ENCODE measurements at places on chromosomes 6 and 20.
A peak's percentile ranks its signal among the peaks of the same experiment; 100 is the strongest.

GRCh38 chr6:147825848-147826247 lies 317.4 kb downstream of the SAMD5 start:
- DNase-seq, result no peak

DNA sequence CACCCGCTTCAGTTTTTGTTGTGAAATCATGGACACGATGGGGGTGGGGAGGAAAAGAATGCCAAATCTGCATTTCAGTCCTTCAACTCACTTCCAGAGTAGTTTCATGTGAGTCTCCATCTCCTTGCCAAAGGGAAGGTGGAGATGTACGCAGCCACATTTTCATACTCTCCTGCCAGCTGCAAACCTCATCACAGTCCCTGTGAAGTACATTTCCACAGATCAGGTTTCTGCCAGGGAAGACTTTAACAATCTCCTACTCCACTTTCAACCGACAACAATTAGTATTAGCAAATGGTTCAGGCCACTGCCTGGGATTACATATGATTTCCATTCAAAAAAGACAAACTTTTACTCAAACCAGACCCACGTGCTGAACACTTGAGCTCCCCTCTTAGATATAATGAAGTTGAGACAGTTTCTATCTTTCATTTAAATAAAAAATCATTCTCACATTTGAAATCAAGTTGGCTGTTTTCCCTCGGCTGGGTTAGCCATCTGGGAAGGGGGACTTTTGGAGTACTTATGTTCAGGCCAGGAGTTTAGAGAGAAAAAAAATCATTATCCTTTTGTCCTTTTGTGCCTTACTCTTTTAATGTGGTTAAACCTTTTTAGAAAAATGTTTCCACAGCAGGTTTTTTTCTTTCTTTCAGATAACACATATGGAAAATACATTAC lies 51.0 kb upstream of the CEP162 start:
- no peak for DNase-seq

GRCh38 chr6:68967549-68968300 lies 332.6 kb downstream of the ADGRB3 start:
- DNase-seq, result peak; percentile 25

DNA sequence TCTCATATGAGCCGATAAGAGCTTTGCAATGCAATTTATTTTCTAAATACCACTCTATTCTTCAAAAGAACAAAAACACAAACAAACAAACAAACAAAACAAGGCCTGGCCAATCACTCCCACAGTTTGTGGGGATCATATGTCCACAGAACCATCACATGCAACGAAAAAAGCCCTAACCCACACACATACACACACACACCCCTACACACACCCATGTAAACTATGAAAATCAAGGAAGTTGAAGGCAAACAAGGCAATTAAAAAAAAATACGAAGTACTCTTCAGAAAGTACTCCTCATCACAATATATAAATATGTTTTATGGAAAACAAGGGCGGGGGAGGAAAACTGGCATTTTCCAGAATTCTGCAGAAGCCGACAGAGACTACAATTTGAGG lies 66.2 kb upstream of the PTGIS start:
- DNase-seq, result no peak

DNA sequence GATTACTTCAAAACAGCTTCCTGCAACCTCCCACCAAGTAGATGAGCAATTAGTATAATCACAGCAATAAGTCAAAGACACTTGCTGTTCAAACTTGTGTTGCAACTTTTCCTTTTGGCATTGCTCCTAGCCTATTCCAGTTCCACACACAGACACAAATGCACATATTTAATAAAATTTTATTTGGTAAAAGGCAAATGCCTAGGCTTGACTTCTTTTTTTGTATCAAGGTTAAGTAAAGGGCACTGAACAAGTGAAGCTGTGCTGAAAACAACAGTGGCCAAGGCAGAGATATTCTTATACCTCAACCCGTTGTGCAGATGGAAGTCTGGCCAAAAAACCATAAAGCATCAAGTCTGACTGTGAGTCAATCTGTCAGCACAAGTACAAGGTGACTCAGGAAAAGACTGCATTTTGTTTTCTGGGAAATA lies 708.4 kb upstream of the CITED2 start:
- DNase-seq, result peak; percentile 86

DNA sequence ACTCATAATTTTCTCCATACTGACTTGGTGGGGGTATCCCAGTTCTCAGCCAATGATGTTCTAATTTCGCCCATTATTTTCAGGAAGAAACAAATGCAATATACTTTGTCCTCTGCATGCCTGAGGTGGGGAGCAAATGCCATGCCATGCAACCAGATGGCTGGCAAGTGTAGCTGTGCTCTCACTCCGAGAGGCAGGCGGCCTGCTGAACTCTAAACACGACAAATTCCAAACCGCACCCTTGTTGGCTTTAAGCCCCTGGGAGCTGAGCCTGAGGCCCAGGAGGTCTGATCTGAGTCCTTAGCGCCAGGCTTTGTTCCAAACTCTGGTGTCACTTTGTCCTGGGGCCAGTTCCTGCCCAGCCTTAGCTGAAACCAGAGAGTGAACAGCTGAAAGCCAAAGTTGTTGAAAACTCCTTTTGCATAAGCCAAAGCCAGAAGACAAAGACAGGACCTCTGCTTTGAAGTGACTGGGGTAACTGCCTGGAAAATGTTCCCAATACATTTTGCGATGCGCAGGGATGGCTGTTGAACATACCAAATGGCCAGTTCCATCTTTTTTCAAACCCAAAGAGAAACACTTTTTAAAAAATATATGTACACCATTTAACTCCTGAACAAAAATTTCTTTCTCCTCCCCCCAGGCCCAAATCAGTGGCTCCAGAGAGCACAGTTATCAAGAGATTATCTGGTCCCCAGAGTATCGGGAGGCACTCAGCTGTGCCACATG lies 46.2 kb downstream of the TTI1 start:
- DNase-seq, result peak; percentile 19

GRCh38 chr6:130716466-130716865 lies 110.7 kb upstream of the SMLR1 start:
- DNase-seq, result no peak

- no peak for DNase-seq
Observed at GRCh38 chr6:159677506-159678165, 15.4 kb downstream of the SOD2 start.

DNA sequence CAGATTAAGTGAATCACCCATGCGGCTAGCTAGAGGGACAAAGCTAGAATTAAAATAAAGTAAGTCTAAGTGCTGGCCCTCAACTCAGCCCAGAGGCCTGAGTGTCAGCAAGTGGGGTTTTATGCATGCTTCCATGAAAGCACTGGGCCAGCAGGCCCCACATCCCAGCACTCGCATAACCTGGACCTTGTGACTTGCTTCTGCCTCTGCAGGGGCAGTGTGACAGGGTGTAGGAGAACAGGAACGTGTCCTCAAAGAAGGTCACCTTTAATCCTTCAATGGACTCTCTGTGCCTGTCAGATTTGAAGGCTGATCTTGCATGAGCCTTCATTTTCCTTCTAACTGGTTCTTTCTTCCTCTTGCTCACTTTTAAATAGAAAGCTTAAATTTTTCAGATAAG lies 183.4 kb downstream of the ALDH8A1 start:
- DNase-seq, result no peak

DNA sequence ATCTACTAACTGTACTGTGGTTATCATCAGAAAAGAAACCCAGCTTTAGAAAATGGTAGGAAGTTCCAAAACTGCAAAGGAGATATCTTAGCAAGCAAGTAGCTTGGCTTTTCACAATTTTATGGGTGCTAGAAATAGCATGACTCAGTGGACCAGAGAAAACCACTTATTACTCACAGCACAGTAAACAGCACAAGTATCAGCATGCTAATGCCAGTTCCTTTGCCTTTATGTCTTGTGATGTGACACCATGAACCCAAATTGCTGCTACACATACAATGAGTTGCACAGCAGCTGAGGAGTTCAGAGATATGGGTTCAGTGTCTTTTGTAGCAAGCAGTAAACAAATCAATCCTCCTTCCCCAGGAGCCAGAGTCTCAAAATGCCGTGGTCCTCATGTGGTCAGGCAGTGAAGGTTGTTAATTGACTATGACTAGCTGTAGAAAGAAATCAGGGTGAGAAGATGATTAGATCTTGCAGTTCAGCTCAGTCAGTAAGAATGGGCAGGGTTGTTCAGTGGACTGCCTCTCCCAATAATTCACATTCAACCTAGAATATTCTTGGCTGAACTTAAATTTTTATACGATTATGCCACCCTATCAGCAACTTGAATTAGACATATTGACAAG lies 73.3 kb downstream of the OPRM1 start:
- DNase-seq, result peak; percentile 33

GRCh38 chr20:35302421-35303335 lies 10.5 kb upstream of the FAM83C start:
- peak; percentile 53 for DNase-seq

- DNase-seq, result no peak
Observed at GRCh38 chr6:128032042-128032441, 131.2 kb upstream of the THEMIS start.

DNA sequence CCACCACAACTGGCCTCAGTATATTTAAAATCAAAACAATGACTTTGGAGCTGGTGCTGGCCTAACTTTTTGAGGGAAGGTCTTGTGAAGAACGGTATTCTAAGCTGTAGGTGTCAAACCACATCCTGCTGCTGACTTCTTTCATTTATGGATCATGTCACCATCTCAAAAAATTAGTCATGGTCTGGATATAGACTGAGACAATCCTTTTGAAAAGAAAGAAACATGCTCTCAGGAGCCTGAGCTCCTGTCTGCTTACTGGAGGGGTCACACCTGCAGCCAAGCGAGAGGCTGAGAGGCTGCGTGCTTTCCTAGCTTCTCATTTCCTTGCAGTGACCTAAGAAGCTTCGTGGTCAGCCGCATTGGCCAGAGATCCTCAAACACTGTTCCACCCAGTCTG lies 55.2 kb downstream of the TIAM2 start:
- peak; percentile 86 for DNase-seq

DNA sequence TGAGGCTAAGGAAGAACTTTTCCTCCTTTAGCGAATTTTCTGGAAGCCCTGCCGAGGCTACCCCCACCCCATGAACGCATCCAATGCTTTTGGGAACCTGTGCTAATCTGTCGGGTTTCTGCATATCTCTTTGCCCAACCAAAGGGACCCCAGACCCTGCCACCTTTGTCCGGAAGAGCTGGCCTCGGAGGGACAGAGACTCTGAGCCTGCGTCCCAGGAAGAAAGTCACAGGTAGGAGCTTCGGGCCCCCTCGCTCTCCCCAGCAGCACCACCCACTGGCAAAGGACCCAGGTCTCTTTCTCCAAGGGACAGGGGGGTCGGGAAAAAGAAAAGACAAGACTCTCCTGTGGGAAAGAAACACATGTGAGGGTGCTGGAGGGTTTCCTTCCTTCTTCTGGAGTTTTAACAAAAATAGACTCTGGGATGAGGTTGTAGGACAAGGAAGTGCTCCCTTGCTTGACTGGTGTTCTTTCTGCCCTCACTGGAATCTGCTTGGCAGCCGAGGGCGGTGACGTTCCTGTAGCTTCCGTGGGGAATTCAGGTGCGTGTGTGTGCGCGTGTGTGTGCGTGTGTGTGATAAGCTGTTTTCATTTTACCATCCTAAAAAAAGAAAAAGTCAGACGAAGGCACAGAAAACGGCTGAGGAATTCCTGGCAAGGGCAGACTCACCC lies 16.3 kb upstream of the FOXC1 start:
- no peak for DNase-seq

DNA sequence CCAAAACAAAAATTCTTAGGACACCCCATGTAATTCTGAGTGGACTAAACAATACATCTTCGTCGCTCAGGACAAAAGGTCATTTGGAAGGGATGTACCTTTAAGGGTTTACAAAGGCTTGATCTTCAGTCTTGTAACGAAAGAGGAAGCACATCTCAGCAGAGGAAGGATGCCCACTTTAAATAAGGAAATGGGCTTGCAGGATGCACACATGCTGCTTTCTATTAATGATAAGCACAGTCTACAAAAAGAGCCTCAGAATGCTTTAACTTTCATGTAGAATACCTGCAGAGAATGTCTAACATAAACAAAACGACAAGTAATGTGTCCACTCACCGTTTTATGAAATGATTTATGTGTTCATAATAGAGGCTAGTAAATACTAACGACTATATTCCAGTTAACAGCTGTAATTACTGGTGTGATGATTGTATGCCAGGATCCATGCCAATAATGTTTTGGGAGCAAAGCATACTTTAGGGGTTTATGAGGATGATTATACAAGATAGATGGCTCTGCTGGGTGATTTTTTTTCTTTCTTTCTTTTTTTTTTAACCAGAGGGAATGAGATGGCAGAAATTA lies 216.9 kb downstream of the GMDS start:
- no peak for DNase-seq

GRCh38 chr6:21707524-21708319 lies 114.2 kb downstream of the SOX4 start:
- no peak for DNase-seq

DNA sequence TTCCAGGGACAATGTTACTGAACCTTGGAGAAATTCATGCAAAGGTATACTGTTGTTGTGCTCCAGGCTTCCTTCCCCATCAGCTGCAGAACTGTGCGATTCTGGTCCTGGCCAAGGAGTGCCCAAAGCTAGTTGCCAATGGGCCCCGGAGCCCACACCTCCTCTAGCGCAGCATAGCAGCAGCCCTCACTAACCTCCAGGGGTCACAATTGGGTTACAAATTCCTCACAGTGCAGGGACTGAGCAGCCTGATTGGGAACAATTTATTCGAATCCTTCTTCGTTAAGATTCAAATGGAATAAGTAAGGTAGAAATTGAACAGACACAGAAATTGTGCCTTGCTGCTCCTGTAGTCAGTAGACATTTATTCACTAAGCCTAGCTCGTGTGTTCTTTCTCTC lies 284.9 kb downstream of the PRKN start:
- DNase-seq, result no peak

DNA sequence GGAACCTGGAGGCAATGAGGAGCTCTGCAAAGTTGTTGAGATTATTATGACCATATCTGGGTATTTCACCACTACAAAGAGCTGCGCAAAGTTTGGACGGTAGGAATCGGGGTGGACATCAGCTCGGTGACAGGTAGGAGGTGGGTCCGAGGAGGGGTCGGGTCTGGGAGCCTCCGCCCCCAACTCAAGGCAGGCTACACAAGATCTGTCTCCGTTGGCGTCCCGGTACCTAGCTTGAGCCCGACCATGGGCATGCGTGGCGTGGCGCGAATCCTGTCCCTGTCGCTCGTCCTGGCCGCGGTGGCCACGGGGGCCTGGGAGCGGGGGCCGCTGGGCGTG lies 40.2 kb upstream of the ZNFX1 start:
- no peak for DNase-seq

- DNase-seq, result no peak
Observed at GRCh38 chr6:16979677-16980370, 122.0 kb upstream of the STMND1 start.

- no peak for DNase-seq
Observed at GRCh38 chr6:87283461-87283860, 38.9 kb upstream of the SMIM8 start.

GRCh38 chr6:6758915-6759654 lies 170.6 kb downstream of the LY86 start:
- peak; percentile 64 for DNase-seq

GRCh38 chr20:50395914-50396488 lies 114.2 kb upstream of the PTPN1 start:
- no peak for DNase-seq
